NCI-H2081 (cell line): ENCODE measurements at places on chromosomes 7 and 10.

- DNase-seq: no peak
Observed at GRCh38 chr10:102713539-102713813, 721 bp downstream of the ARL3 start.

DNA sequence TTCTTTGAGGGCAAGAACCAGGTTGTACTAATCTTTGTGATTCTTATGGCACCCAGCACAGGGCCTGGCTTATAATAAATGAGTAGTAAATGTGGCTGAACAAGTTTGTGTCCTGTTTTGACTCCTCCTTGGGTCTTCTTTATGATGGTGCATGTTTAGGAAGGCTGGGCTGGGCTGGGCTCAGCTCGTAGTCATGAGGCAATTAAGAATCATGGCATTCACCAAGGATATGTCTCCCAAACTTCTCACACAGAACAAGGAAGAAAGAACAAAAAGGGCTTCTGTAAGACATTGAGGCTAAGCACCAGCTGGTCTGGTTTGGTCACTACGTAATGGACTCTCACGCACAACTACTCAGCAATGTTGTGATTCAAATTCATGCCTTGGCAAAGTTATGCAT, 30.5 kb upstream of the YAE1 start:
- no peak for DNase-seq

GRCh38 chr7:31102973-31103850, 51.1 kb downstream of the ADCYAP1R1 start:
- DNase-seq: no peak

- DNase-seq: no peak
Observed at GRCh38 chr7:94787285-94787684, 120.1 kb upstream of the PPP1R9A start.

DNA sequence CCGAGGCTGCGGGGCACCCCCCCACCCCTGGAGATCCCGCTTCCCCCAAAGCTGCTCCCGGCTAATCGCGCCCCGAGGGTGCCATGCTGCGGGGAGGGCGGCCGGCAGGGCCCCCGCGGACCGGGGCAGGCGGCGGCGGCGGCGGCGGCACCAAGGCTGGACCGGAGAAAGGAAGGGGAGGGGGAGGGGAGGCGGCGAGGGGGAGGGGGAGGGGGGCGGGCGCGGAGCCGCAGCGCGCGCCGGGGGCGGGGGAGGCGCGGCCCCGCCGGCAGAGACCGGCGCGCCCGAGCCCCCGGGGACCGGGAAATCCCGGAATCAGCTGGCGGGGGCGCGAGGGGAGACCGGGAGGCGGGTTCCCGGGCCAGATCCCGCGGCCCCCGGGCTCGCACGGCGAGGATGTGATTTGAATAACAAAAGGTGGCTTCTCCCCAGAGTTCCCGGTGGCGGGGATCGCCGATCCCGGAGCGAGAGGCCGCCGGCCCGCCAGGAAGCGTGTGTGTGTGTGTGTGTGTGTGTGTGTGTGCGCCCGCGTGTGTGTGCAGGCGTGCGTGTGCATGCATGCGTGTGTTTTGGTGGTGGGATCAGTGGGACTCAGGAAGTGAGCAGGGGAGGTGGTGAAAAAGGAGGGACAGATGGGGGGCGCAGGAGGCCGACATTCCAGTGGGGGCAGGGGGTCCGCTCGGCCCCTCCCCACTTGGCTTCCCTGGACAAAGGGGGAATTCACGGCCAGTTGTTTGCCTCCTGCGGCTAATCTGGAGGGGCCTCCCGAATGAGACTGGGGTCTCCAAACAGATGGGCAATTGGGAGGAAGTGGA, 99.5 kb downstream of the HIP1 start:
- DNase-seq: peak; percentile 51

- no peak for DNase-seq
Observed at GRCh38 chr10:121531076-121531829, 67.0 kb downstream of the FGFR2 start.

- no peak for DNase-seq
Observed at GRCh38 chr7:44471436-44471835, 19.0 kb downstream of the NUDCD3 start.

- DNase-seq: peak; percentile 67
Observed at GRCh38 chr7:34320926-34321661, 336.9 kb upstream of the NPSR1 start.

GRCh38 chr7:87427288-87427687, 48.2 kb downstream of the ABCB4 start:
- DNase-seq: no peak

DNA sequence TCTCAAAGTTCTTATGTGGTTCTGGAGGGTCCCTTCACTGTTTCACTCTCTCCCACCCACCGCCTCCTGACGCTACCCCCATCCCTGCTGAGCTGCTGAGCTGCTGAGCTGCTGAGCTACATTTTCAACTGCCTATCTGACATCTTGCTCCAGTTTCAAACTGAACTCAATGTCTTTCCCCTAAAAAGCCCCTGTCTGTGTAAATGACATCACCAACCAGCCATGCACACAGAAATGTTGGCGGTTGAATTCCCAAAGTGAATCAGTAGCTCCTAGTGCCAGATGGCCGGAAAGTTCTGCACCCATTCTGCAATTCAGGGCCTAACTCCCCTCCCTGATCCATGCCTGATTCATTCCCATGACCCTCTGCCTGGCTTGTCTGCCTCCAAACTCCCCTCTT, 71.2 kb downstream of the WNT2 start:
- DNase-seq: no peak

DNA sequence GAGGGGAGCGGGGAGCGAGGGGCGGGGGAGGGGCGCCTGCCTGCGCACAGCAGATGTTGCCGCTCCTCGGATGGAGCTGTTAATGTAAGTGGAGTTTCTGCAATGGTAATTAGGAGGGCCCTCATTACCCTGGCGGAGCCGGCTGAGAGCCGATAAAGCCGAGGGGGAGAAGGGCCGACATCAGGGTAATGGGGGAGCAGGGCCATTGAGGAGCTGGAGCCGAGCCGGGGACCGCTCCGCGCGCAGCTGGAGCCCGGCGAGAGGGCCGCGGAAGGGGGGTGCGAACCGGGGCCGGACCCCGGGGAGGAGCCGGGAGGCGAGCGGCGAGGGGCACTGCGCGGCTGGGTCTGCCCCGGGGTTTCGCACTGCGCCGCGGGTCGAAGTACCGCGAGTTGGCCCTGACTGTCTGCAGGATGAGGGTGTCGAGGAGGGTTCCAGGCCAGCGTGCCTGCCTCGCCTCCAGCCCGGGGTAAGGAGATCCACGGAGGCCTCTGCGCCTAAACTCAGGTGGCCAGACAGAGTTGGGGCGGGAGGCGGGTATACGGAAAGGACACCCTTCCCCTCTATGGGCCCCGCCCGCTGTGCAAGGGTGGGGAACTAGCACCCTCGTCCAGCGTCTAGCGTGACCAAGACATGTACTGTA, 55.0 kb upstream of the LBX1 start:
- DNase-seq: no peak

DNA sequence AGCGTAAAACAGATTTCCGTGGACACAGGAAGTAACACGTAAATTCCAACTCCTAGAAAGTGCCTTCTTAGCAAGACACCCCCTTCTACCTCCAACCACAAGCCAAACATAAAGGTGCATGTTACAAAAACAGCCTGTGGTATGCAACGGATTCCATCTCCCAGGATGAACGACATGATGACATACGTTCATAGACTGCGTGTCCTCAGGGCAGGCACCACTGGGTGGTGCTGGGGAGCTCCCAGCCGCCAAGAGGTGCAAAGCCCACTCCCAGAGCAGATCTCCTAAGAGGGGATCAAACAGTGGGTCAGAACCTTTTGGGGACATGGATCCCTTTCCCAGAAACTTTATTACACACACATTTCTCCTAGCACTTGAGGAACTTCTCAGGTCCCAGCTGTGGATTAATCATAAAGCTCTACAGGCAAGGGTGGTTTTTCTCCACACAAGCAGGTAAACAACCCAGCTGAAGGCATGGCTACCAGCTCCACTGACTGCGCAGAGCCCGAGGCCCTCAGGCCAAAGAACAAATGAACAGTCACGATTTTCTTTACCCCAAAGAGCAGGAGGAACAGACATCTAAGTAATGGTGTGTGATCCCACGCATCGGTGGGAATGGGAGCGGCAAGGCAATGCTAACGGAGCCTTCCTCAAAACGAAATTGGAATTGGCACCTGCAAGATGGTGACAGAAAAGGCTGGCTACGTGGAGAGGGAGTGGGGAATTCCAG, 13.8 kb downstream of the PSAP start:
- no peak for DNase-seq

- DNase-seq: no peak
Observed at GRCh38 chr7:85320699-85321476, 134.0 kb upstream of the SEMA3D start.

GRCh38 chr10:97485647-97486281, 12.5 kb downstream of the MMS19 start:
- no peak for DNase-seq

GRCh38 chr7:8109196-8110022, 140.8 kb downstream of the GLCCI1 start:
- no peak for DNase-seq
